ENCODE measurements at places on chromosomes 2 and 18. TPM values are rescaled to one million over a fixed set of nuclear protein-coding genes. Genes with fewer than 3 reads are reported as not detected.

The SIGLEC15 gene
- not detected for total RNA-seq

The MYOM1 gene
- total RNA-seq: 0.41 TPM

The ANO7 gene
- 0.57 TPM for total RNA-seq

- H3K4me3 ChIP-seq: no peak overlapping the region
- H3K36me3 ChIP-seq: peaks cover 15% of the 10 kb centered on the region
- no peak overlapping the region for H3K27ac ChIP-seq
- no peak for DNase-seq
- no peaks in the 10 kb centered on the region for H3K27me3 ChIP-seq
- peaks cover 24% of the 10 kb centered on the region for H3K4me1 ChIP-seq
Measured at GRCh38 chr2:215968499-215968898, 44.9 kb downstream of the MREG start.

GRCh38 chr2:37543999-37544557 lies 127.4 kb downstream of the CDC42EP3 start:
- no peak overlapping the region for H3K27ac ChIP-seq
- no peaks in the 10 kb centered on the region for H3K4me1 ChIP-seq
- H3K27me3 ChIP-seq: no peaks in the 10 kb centered on the region
- no peak overlapping the region for H3K4me3 ChIP-seq

DNA sequence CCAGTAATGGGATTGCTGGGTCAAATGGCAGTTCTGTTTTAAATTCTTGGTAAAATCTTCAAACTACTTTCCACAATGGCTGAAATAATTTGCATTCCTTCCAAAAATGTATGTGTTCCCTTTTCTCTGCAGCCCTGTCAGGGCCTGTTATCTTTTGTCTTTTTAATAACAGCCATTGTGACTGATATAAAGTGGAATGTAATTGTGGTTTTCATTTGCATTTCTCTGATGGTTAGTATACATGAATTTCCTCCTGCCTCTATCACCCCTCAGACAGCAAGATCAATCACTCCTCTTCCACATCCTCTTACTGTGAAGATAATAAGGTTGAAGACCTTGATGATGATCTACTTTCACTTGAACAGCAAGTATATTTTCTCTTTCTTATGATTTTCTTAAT lies 304.8 kb upstream of the FSIP2 start:
- H3K36me3 ChIP-seq: no peaks in the 10 kb centered on the region
- H3K27ac ChIP-seq: no peak overlapping the region
- H3K27me3 ChIP-seq: no peaks in the 10 kb centered on the region
- DNase-seq: no peak
- no peaks in the 10 kb centered on the region for H3K4me1 ChIP-seq
- H3K4me3 ChIP-seq: no peak overlapping the region

DNA sequence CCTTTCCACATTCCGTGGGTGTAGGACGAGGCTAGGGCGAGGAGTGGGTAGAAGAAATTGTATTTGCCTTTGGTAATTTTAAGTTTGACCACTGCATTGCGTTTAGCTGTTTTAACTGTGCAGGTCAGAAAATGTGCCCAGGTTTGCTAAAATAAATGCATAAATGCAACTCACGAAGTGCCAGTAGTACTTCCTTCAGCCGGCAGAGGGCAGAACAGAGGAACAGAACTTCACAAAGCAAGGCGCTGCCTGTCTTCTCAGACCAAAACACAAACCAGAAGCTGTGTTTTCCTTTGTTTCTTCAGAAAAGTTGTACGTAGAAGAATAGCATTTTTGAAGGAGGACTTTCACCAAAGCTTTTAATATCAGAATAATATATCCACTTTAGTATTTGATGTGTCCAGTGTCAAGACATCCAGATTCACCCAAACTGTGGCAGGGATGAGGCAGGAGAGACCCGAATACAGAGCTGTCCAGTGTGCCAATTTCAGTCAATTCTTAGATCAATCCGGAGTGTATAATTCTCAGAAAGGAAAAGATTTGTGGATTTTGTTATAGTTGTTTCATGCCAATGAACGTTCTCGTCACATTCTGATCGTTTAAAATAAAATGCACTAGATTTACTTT lies 348.6 kb downstream of the DLGAP1 start:
- DNase-seq: peak; percentile 81
- no peaks in the 10 kb centered on the region for H3K4me1 ChIP-seq
- no peak overlapping the region for H3K4me3 ChIP-seq

Data from activated naive CD4-positive, alpha-beta T cell treated with anti-CD3 and anti-CD28 coated beads for 36 hours (primary cell).